ENCODE measurements at places on chromosomes 3 and 15. TPM values are rescaled to one million over a fixed set of nuclear protein-coding genes. Genes with fewer than 3 reads are reported as not detected.

The CYP1A1 gene
- total RNA-seq, result 0.27 TPM

The CXCR6 gene
- not detected for total RNA-seq

DNA sequence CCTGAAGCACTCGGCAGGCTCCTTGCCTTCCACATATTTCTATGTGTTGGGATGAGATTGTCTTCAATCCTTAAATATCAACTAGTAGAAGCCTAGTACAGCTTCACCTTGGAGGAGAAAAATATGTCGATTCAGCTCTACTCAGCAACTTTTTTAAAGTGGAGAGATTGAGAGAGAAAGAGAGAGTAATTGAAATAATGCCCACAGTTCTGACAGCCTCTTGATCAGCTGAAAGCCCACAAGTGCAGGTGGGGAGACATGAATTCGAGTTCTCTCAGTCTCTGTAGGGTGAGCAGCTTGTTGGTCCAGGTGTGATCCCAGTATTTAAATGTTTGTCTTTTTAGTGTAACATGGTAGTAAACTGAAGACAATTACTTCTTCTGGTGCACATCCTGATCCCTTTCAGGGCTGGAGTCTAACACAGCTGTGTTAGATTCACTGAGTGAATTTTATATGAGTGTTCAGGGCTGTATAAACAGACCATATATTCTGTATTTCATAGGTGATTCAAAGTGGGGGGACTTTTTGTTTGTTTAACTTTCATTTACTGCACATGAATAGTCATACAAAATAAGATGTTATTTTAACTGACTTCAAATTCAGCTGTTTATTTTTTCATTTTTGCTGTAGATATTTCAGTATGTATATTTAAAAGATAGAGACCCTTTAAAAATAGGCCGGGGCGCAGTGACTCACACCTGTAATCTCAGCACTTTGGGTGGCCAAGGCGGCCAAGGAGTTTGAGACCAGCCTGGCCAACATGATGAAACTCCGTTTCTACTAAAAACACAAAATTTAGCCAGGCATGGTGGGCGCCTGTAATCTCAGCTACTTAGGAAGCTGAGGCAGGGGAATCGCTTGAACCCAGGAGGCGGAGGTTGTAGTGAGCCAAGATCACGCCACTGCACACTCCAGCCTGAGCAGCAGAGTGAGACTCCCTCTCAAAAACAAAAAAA, 64.0 kb downstream of the ST6GAL1 start:
- DNase-seq, result no peak
- H3K36me3 ChIP-seq, result peaks cover 8% of the 10 kb centered on the region
- H3K4me3 ChIP-seq, result no peak overlapping the region
- no peak overlapping the region for H3K27ac ChIP-seq
- peaks cover 2% of the 10 kb centered on the region for H3K27me3 ChIP-seq

The C3orf20 gene
- not detected for total RNA-seq

The ANKRD63 gene
- not detected for total RNA-seq

The PPM1L gene
- total RNA-seq, result 81.4 TPM

The TM6SF1 gene
- not detected for total RNA-seq

DNA sequence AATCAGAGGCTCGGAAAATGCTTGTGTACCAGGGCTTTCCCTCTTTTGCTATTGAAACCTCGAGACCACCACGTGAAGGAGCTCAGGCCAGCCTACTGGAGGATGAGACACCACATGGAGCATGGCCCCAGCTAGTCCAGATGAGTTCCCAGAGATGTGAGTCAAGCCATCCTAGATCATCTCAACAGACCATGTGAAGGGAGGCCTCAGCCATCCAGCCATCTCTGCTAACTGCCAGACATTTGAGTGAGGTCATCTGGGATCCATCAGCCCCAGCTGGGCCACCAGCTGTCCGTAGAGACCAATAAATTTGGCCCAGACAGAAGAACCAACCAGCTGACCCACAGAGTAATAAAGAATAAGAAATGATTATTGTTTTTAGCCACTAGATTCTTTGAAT, 62.8 kb upstream of the PROK2 start:
- H3K27ac ChIP-seq, result no peak overlapping the region
- peaks cover 3% of the 10 kb centered on the region for H3K4me1 ChIP-seq
- H3K4me3 ChIP-seq, result no peak overlapping the region
- peaks cover 2% of the 10 kb centered on the region for H3K27me3 ChIP-seq
- peaks cover 16% of the 10 kb centered on the region for H3K36me3 ChIP-seq

The SNTN gene
- not detected for total RNA-seq

GRCh38 chr3:119365418-119365817, 71.2 kb downstream of the ARHGAP31 start:
- H3K4me1 ChIP-seq, result no peaks in the 10 kb centered on the region
- H3K36me3 ChIP-seq, result no peaks in the 10 kb centered on the region
- no peaks in the 10 kb centered on the region for H3K27me3 ChIP-seq
- DNase-seq, result no peak
